Large intestine (tissue), 12 donors: ENCODE measurements at places on chromosomes 3 and 15. TPM values are rescaled to one million over a fixed set of nuclear protein-coding genes. Genes with fewer than 3 reads are reported as not detected.
A peak's percentile ranks its signal among the peaks of the same experiment; 100 is the strongest.

DNA sequence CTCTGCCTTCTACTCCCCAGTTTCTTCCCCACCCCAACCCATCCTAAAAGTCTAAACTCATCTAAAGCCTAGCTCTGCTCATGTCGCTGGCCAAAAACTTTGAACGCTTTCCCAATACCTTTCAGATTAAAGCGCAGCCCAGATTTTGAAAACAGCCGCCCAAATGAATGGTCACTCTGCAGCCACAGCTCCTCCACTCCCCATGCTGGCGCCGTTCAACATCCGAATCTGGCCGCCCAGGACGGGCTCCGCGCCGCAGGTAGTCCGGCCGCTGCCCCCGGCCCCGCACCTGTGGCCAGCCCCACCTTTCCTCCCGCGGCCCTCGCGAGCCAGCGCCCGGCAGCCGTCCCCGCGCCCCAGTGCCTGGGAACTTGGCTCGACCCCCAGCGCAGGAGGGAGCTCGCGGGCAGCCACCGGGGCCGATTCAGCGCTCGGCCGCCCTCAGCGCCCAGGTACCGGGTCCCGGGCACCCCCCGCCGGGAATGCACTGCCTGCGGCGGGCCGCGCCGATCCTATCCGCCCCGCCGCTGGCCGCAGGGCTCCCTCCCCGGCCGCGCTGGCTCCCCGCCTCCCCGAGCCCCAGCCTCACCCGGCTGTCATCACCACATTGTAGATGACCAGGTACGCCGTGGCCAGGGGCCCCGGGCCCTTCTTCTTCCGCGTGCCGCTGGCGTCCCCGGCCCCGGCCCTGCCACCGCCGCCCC, 417 bp downstream of the HACD2 start:
- peak overlapping the region; percentile 76 for H3K4me3 ChIP-seq
- no peaks in the 10 kb centered on the region for H3K27me3 ChIP-seq
- H3K27ac ChIP-seq = peak overlapping the region; percentile 80
- H3K36me3 ChIP-seq = peaks cover 19% of the 10 kb centered on the region

GRCh38 chr3:140827894-140828293, 113.7 kb upstream of the SLC25A36 start:
- no peaks in the 10 kb centered on the region for H3K36me3 ChIP-seq
- H3K27ac ChIP-seq = no peak overlapping the region
- no peaks in the 10 kb centered on the region for H3K4me1 ChIP-seq
- H3K27me3 ChIP-seq = no peaks in the 10 kb centered on the region
- no peak overlapping the region for H3K4me3 ChIP-seq

- no peak overlapping the region for H3K4me3 ChIP-seq
- no peak overlapping the region for H3K27ac ChIP-seq
- H3K4me1 ChIP-seq = peaks cover 10% of the 10 kb centered on the region
- H3K27me3 ChIP-seq = no peaks in the 10 kb centered on the region
- DNase-seq = no peak
Observed at GRCh38 chr15:99134317-99134821, 29.5 kb downstream of the SYNM start.

- no peaks in the 10 kb centered on the region for H3K4me1 ChIP-seq
- no peaks in the 10 kb centered on the region for H3K27me3 ChIP-seq
- H3K4me3 ChIP-seq = no peak overlapping the region
Observed at GRCh38 chr3:149004622-149005021, 13.3 kb downstream of the GYG1 start.

DNA sequence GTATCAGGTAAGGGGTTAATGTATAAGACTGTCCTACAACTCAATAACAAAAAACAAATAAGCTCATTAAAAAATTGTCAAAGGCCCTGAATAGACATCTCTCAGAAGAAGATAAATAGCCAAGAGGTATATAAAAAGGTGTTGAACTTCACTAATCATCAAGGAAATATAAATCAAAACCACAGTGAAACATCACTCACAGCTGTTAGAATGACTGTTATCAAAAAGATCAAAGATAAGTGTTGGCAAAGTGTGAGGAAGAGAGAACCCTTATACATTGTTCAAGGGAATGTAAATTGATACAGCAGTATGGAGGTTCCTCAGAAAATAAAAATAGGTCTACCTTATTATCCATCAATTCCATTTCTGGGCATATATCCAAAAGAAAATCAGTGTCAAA, 95.5 kb downstream of the FILIP1L start:
- H3K36me3 ChIP-seq = no peaks in the 10 kb centered on the region
- no peak overlapping the region for H3K27ac ChIP-seq
- H3K27me3 ChIP-seq = no peaks in the 10 kb centered on the region
- no peak for DNase-seq
- peaks cover 7% of the 10 kb centered on the region for H3K4me1 ChIP-seq
- H3K4me3 ChIP-seq = no peak overlapping the region

- H3K4me1 ChIP-seq = peaks cover 18% of the 10 kb centered on the region
- no peaks in the 10 kb centered on the region for H3K27me3 ChIP-seq
- peak overlapping the region; percentile 90 for H3K27ac ChIP-seq
- no peaks in the 10 kb centered on the region for H3K36me3 ChIP-seq
Observed at GRCh38 chr15:75545064-75545463, 34.1 kb downstream of the PTPN9 start.

GRCh38 chr3:190013943-190014924, 106.5 kb downstream of the P3H2 start:
- peaks cover 2% of the 10 kb centered on the region for H3K27me3 ChIP-seq
- no peak overlapping the region for H3K27ac ChIP-seq
- no peaks in the 10 kb centered on the region for H3K4me1 ChIP-seq

- no peak for DNase-seq
- H3K4me1 ChIP-seq = no peaks in the 10 kb centered on the region
- no peaks in the 10 kb centered on the region for H3K36me3 ChIP-seq
- no peak overlapping the region for H3K27ac ChIP-seq
Observed at GRCh38 chr3:46089237-46090011, 62.1 kb upstream of the XCR1 start.

DNA sequence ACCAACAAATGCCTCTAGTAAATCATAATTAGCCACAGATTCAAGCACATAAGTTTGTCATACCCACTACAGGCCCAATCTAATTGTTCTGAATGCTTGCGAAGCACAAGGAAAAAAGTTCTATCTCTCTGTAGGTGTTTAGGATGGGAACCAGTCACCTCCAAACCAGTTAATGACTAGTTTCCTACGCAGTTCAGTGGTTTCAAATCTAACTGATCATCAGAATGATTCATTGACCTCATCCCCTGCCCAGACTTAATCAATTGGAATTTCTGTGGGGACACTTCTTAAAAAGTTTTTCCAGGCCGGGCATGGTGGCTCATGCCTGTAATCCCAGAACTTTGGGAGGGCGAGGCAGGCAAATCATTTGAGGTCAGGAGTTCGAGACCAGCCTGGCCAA, 24.3 kb upstream of the MASP1 start:
- H3K4me1 ChIP-seq = peaks cover 11% of the 10 kb centered on the region
- DNase-seq = no peak
- H3K4me3 ChIP-seq = no peak overlapping the region
- H3K27me3 ChIP-seq = peaks cover 2% of the 10 kb centered on the region
- no peak overlapping the region for H3K27ac ChIP-seq

GRCh38 chr3:57935539-57935938, 72.7 kb upstream of the FLNB start:
- no peaks in the 10 kb centered on the region for H3K27me3 ChIP-seq
- H3K4me1 ChIP-seq = no peaks in the 10 kb centered on the region
- DNase-seq = no peak
- H3K27ac ChIP-seq = no peak overlapping the region
- peaks cover 5% of the 10 kb centered on the region for H3K36me3 ChIP-seq

DNA sequence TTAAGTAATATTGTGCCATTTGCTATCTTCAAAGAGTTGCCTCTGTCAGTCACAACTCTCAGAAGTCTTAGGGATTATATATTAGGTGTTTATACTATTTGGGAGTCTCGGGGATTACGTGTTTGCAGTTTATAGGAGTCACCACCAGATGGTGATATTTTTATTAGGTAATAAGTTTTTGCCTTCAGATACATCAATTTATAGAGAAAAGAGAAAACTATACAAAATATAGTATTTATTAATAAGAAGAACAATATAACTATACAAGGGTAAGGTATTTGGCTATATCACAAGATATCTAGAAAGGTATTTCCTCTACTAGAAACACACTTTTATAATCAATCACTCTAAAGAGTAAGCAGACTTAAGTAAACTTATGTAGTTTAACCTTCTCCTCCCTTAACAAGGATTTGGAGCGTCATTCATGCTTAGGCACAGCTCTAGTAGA, 10.7 kb upstream of the DHX36 start:
- no peaks in the 10 kb centered on the region for H3K4me1 ChIP-seq
- DNase-seq = no peak
- H3K27ac ChIP-seq = no peak overlapping the region

DNA sequence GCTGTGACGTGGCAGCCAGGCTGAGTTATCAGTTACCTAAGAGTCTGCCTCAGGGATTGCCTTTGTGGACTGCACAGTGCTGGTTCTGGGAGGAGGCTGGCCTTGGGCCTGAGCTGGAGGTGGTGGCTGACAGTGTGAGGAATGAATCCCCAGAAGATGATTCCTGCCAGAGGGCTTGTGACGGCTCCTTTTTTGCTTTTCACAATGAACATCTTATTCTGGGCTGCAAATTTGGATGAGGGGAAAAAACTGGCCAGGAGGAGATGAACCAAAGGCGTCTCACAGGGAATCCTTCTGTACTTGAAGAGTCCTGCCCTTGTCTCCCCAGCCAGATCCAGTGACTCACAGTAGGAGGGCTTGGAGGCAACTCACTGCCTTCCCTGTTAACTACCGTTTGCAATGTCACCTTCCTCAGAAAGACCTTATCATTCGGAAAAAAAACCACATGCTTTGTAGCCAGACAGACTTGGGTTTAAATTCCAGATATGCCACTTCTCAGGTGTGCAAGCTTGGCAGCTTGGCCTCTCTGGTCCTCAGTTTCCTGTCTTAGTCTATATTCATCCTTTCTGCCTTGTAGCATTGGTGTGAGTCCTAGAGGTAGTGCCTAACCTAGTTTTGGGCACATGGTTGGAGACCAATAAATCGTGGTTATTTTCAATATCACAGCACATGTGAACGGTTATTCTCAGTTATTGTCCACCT, 19.1 kb downstream of the ST6GAL1 start:
- H3K27ac ChIP-seq = no peak overlapping the region
- no peak for DNase-seq
- no peaks in the 10 kb centered on the region for H3K27me3 ChIP-seq
- H3K4me1 ChIP-seq = no peaks in the 10 kb centered on the region
- no peaks in the 10 kb centered on the region for H3K36me3 ChIP-seq
- H3K4me3 ChIP-seq = no peak overlapping the region

DNA sequence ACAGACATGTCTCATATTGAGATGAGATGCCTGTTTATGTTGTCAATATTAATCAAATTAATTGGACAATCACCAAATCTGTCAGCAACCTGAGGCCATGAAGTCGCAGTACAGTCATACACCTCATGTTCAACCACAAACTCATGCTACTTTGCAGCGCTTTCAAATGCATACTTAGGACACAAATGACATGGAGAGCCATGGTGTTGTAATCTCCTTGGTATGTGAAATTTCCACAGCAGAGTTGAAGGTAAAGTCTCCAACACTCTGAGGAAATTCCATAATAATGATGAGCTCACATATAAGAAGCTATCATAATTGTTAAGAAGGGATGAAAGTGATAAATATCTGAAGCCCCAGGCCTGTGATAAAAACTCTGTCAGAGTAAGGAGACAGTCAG, 873.9 kb downstream of the MCTP2 start:
- H3K4me1 ChIP-seq = no peaks in the 10 kb centered on the region
- no peaks in the 10 kb centered on the region for H3K36me3 ChIP-seq
- H3K27ac ChIP-seq = no peak overlapping the region

DNA sequence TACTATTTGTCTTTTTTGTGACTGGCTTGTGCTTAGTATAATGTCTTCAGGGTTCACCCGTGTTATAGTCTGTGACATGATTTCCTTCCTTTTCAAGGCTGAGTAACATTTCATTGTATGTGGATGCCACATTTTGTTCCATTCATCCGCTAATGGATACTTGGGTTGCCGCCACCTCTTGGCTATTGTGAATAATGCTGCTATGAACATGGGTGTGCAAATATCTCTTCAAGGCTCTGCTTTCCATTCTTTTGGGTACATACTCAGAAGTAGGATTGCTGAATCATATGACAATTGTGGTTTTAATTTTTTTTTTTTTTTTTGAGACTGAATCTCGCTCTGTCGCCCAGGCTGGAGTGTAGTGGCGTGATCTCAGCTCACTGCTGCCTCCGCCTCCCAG, 15.4 kb downstream of the CRTC3 start:
- H3K4me3 ChIP-seq = no peak overlapping the region
- DNase-seq = no peak
- no peak overlapping the region for H3K27ac ChIP-seq
- peaks cover 17% of the 10 kb centered on the region for H3K36me3 ChIP-seq
- no peaks in the 10 kb centered on the region for H3K4me1 ChIP-seq

GRCh38 chr3:158725348-158726011, 6.8 kb downstream of the RARRES1 start:
- peaks cover 39% of the 10 kb centered on the region for H3K4me1 ChIP-seq
- H3K36me3 ChIP-seq = peaks cover 7% of the 10 kb centered on the region
- no peak for DNase-seq
- no peaks in the 10 kb centered on the region for H3K27me3 ChIP-seq
- peak overlapping the region; percentile 26 for H3K27ac ChIP-seq

GRCh38 chr3:41356775-41357174, 157.5 kb downstream of the CTNNB1 start:
- no peak overlapping the region for H3K4me3 ChIP-seq
- DNase-seq = no peak
- H3K4me1 ChIP-seq = no peaks in the 10 kb centered on the region
- no peak overlapping the region for H3K27ac ChIP-seq

DNA sequence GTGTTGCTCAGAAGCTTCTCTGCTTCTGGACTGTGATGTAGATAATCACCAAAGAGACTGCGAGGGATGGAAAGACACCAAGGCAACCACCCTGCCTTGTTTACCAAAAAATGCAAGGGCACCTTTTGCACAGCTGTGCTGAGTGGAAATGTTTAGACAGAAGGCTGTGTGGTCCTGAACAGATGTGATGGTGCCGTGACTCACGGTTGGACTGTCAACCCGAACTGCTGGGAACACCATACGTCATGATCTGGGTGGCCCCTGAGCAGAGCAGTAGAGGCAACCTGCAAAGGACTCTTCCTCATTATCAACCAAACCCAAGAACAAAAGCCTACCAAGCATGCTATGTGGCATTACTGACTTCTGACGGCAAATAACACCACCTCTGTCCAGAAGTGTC, 61.3 kb upstream of the LPP start:
- DNase-seq = no peak
- no peaks in the 10 kb centered on the region for H3K36me3 ChIP-seq
- H3K4me1 ChIP-seq = no peaks in the 10 kb centered on the region
- H3K4me3 ChIP-seq = no peak overlapping the region
- no peak overlapping the region for H3K27ac ChIP-seq

GRCh38 chr15:98221144-98221543, 260.6 kb downstream of the ARRDC4 start:
- H3K4me3 ChIP-seq = no peak overlapping the region
- H3K36me3 ChIP-seq = no peaks in the 10 kb centered on the region
- no peak for DNase-seq
- no peak overlapping the region for H3K27ac ChIP-seq
- H3K4me1 ChIP-seq = no peaks in the 10 kb centered on the region

The SAMD7 gene
- polyA plus RNA-seq = not detected

The IQCF5 gene
- not detected for polyA plus RNA-seq

The SH3GL3 gene
- polyA plus RNA-seq = 4.7 TPM

The TMEM41A gene
- polyA plus RNA-seq = 74.2 TPM

The RUBCN gene
- polyA plus RNA-seq = 15.9 TPM

The CCDC191 gene
- polyA plus RNA-seq = 9.2 TPM

The UROC1 gene
- polyA plus RNA-seq = 0.06 TPM
